Anterior cingulate cortex (tissue), 58 donors: ENCODE measurements at places on chromosomes 4 and X.

- no peak for DNase-seq
Observed at GRCh38 chr4:139099366-139099982, 77.5 kb downstream of the ELF2 start.

- DNase-seq, result no peak
Observed at GRCh38 chr4:8525383-8526120, 54.6 kb upstream of the GPR78 start.

GRCh38 chr4:146506272-146506671 lies 15.5 kb downstream of the SLC10A7 start:
- DNase-seq, result no peak

DNA sequence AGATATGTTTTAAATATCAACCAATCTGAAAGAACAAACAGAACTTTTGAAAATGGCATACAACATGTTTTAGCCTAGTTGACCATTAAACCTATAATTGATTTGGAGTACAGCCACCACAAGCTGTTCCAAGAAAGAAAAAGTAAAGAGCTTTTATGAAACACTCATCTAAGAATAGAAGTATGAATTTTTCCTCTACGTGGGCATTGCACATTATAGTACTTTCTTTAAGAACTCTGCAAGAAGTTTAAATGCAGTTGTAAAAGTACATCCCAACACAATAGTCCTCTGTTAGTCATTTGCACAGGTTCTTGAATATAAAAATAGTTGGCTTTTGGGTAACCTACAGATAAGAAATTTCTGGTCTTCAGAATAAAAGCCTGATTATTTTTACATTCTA lies 933.6 kb upstream of the ADGRL3 start:
- no peak for DNase-seq
